Thyroid gland (tissue), 4 donors: ENCODE measurements at places on chromosomes 5 and 9. TPM values are rescaled to one million over a fixed set of nuclear protein-coding genes. Genes with fewer than 3 reads are reported as not detected.
A peak's percentile ranks its signal among the peaks of the same experiment; 100 is the strongest.

GRCh38 chr5:68137511-68138140 lies 77.9 kb upstream of the PIK3R1 start:
- H3K4me3 ChIP-seq: no peak overlapping the region
- H3K27ac ChIP-seq: no peak overlapping the region
- no peaks in the 10 kb centered on the region for H3K27me3 ChIP-seq
- H3K36me3 ChIP-seq: no peaks in the 10 kb centered on the region
- peaks cover 8% of the 10 kb centered on the region for H3K4me1 ChIP-seq
- no peak for DNase-seq

GRCh38 chr9:89592963-89593726 lies 11.7 kb upstream of the GADD45G start:
- H3K27ac ChIP-seq: no peak overlapping the region
- H3K27me3 ChIP-seq: no peaks in the 10 kb centered on the region
- no peak for DNase-seq
- H3K36me3 ChIP-seq: no peaks in the 10 kb centered on the region
- no peak overlapping the region for H3K4me3 ChIP-seq
- no peaks in the 10 kb centered on the region for H3K4me1 ChIP-seq

DNA sequence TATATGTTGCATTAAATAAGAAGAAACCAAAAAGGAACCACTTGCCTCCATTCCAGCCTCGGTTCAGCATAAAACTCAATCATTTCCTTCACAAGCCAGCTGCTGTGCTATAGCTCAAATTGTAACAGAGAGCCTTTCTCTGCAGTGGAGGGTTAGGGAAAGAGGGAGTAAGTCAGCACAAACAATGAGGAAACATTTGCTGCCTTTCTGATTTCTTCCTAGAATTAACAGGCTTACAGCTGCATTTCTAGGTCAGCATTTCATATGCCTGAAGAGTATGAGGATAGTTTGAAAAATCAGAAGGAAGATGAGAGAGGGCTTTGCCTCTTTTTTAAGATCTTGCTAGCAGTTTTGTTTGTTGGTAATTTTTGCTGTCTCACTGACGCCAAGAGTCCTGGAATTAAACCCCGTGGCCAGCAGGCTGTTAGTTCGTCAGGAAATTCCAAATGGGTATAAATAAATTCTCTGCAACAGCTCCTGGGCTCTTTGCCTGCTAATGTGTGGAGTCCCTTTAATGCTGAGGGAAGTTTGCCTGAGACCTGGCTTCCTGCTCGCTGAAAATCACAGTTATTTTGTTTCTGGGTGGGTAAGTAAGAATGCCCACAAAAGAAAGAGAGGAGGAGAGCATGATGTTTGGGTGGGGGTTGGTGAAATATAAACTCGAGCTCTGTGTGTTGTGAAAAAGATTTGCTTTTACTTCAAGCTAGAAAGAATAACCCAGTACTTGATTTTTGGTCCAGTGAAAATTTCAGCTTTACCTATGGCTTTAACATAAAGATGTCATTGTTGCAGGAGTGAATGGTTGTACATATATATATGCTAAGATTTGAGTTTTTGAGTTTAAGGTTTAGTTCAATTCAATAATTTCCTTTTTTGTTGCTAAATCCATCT lies 148.1 kb upstream of the DMRT1 start:
- H3K36me3 ChIP-seq: no peaks in the 10 kb centered on the region
- DNase-seq: peak; percentile 65
- peaks cover 73% of the 10 kb centered on the region for H3K4me1 ChIP-seq
- no peak overlapping the region for H3K4me3 ChIP-seq

Gene MORN5
- total RNA-seq: not detected

- DNase-seq: no peak
- no peak overlapping the region for H3K27ac ChIP-seq
- no peak overlapping the region for H3K4me3 ChIP-seq
These were observed 15.0 kb downstream of the STK10 start for GRCh38 chr5:172172912-172173563.

DNA sequence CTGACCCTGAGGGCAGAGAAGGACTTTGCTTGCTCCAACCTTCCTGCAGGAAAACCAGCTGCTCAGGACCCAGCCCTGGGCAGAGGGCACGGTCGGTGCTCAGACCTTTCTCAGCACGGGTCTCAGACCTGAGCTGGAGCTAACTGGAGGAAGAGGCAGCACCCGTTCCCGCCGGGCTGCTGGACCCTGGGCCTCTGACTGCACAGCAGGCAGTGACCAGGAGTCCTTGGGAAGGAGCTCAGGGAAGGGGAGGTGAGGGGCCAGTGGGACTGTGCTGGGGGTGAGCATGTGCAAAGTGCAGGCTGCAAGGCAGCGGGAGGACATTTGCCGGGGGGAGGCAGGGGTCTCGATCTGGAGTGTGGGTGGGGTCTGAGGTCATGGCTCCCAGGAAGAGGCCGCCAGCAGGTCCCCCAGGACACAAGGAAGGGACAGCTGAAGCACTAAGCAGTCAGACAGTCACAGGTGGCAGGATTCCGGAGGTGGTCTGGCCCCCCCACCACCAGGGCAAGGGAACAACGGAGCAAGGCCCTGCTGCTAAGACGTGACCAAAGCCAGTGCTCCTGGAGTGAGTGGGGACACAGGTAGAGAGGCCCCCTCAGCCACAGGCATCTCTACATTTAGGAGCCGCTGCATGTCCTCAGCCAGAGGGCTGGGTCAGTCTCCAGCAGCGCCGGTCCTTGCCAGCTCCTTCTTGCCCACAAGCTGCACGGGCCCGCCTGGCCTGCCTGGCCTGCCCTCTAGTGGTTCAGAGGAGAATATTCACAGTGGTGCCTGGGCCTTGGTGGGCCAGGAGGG lies 4.8 kb upstream of the DPM2 start:
- DNase-seq: peak; percentile 87
- H3K4me1 ChIP-seq: peaks cover 36% of the 10 kb centered on the region
- H3K4me3 ChIP-seq: no peak overlapping the region
- peaks cover 12% of the 10 kb centered on the region for H3K36me3 ChIP-seq

Gene FBP2
- total RNA-seq: not detected

Gene GZMA
- not detected for total RNA-seq
